A172 (cell line): ENCODE measurements at places on chromosomes 6 and 20. TPM values are rescaled to one million over a fixed set of nuclear protein-coding genes. Genes with fewer than 3 reads are reported as not detected.

FOXA2 gene
- 1.2 and 2.2 TPM in 2 replicates for total RNA-seq

SLC26A8 gene
- not detected in 2 replicates for total RNA-seq

C20orf141 gene
- total RNA-seq, result not detected in 2 replicates

ENPP3 gene
- 0.89 TPM in 1 of 2 replicates, not detected in the other for total RNA-seq

SLC17A2 gene
- not detected in 2 replicates for total RNA-seq

DNA sequence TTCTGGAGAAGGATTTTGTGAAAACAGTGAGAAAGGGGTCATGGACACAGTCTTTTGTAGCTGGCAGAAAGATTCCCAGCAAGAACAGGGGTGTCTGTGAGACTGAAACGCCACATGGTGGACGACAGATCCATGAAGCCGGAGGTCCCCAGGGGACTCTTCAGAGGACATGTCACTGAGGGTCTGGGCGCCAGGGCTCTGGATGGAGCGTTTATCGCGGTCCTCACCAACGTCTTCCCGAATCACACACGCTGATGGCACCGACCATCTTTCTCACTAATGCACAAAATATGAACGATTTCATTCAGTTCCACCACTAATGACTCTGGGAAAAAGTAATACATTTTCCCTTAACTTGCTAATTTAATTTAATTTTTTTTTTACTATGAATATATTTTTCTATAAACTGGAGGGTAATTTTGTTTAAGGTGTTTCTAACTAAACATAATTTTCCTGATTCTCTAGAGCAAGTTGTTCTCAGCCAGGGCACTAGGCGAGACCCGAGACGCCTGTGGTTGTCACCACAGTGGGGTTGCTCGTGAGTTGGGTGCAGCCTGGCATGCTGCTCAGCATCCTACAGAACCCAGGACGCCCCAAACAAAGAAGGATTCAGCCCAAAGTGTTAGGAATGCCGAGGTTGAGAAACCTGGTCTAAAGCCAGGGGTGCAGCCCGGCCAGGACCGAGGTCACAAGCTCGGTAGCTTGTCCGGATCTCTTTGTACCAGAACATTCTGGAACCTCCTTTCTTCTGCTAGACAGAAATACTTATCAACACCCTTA is 306.2 kb downstream of the TAF4 start:
- DNase-seq, result no peak

GRCh38 chr20:25306991-25307903 is 59.4 kb downstream of the PYGB start:
- no peak for DNase-seq

GRCh38 chr20:57281900-57282299 is 15.5 kb upstream of the BMP7 start:
- no peak for DNase-seq

DNA sequence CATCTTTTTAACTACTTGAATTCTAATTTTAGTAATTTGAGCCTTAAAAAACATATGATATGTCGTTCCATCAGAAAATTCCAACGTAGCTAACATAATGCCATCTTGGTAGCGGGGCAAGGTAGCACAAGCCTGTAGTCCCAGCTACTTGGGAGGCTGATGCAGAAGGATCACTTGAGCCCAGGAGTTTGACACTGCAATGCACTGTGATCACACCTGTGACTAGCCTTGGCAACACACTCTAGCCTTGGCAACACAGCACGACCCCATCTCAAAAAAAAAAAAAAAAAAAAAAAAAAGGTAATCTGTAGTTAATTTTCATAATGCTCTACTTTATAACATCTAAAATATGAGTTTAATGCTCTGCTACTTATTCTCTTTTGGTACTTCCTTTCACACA is 6.7 kb downstream of the BCLAF1 start:
- no peak for DNase-seq

- no peak for DNase-seq
These were observed 25.5 kb upstream of the DST start for GRCh38 chr6:56668158-56668557.

DNA sequence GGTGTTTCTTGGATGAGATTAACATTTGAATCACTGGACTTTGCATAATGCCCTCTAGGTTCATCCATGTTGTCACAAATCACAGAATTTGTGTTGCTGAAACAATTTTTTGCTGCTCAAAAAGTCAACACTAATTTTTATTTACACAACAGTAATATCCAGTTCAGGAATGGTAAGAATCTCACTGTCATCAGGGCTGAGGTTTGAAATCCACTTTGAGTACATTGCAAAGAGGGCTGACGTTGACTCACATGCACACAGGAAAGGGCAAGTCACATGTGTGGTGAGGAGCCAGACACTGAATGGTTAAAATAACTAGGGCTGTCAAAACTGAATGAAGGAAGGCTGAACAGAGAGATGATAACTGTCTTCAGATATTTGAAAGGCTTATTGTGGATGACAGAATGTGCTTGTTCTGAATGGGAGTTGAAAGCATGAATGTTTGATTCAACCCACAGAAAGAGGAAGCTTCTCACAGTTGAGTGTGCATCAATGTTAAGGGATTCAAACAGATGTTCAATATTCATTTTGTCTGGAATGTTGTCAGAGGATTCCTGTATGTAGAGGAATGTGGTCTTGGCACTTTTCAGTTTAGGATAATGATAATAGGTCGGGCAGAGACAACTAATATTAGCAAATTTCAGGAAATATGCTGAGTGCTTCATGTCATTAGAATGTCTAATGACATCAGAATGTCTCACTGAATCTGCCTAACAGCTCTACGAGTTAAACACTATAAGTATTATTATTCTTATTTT is 3.6 kb upstream of the ADGRG6 start:
- DNase-seq, result peak; percentile 63

DNA sequence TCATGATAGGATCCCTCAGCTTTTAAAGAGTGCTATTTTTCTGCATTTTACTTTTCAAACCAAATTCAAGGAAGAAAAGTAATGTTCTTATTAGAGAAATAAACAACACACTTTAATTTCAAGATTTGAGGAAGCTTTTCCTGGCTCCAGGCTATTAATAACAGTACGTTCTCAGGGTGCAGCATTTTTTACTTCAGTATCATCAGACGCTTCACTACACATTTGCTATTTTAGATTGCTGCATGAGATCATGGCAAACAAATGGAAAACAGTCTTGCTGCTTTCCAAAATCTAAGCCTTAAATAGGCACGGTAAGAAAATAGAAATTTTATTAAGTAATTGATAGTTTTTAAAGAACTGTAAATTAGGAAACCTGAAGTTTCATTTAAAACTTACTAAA is 253.6 kb upstream of the EXOC2 start:
- DNase-seq, result no peak

DNA sequence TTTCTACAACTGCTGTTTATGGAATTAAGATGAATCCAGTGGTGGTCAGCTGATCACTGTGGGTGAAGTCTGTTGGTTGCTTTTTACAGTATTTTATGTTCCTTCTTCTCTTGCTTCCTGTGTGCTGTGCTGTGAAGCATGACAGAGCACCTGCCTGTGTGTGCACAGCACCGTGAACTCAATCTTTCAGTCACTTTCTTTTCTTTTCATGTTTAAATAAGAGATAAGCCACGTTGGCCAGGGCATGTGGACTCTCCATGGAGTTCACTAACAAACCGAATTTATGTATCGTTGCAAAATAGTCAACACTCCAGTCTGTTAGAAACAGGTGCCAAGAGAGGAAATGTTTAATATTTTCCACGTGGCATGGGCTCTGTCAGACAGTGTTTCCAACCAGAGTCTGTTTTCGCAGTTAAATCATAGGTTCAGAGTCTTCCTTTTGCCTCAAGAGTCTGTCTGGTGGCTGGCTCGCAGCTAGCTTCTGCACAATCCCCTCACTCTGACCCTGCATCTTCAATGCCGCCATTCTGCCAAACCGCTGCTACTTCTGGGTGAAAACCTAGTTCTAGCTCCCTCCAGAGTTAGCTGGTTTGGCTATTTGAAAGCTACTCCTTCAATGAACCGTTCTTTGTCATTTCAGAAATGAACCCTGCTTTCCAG is 73.2 kb downstream of the QRSL1 start:
- DNase-seq, result no peak

GRCh38 chr6:33860706-33861474 is 57.1 kb upstream of the MLN start:
- no peak for DNase-seq

GRCh38 chr6:150184850-150185731 is 42.2 kb downstream of the PPP1R14C start:
- no peak for DNase-seq
